Iris pigment epithelial cell (primary cell): ENCODE measurements at places on chromosomes 7 and 10.

DNA sequence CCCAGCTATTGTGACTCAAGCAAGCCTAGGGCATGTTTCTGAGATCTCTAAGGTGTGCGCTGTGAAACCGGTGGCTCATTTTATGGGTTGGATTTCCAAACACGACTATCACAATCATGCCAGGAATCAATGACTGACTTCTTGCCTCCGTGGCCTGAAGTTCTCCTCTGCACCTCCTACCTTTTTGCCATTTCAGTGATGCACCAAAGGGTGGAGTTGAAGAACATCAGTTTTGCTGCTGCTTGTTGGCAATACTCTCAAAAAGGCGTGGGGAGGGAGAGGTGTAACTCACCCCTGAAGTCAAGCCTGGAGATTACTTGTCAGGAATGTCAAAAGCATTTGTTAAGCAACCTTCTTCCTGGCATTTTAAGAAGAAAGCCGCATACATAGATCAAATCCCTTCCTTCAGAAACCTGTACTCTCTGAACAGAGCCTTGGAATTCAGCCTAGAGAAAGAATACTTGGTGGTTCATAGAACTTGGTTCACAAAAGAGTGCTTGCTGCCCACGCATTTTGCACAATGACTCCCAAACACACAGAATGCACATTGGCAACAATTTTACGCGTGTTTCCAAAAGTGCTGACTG lies 41.0 kb downstream of the KIAA1217 start:
- DNase-seq: peak; percentile 92

DNA sequence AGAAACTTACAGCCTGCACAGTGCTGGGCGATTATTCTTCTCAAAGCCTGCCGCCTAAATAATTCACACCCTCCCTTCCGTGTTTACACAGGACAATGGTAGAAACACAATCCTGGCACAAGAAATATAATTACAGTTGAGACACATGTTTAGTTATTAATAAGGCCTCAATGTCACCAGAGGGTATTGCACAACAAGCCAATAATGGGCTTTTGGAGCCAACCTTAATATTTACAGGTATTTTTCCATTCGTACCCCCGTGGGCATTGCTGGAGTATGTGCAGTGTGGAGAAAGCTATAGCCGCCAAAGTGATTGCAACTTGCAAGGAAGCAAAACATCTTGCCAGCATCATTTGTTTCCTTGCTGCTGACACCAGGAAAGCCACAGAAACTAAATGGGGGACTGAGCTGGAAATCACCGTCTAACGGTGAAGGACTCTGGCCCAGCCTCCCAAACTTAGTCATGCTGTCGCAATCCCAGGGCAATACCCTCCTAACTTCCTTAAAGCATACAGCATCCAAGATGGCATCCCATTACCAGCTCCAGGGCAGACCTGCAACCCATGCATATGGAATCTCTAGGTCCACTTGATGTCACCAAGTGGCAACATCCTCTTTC lies 8.6 kb downstream of the CALN1 start:
- no peak for DNase-seq

DNA sequence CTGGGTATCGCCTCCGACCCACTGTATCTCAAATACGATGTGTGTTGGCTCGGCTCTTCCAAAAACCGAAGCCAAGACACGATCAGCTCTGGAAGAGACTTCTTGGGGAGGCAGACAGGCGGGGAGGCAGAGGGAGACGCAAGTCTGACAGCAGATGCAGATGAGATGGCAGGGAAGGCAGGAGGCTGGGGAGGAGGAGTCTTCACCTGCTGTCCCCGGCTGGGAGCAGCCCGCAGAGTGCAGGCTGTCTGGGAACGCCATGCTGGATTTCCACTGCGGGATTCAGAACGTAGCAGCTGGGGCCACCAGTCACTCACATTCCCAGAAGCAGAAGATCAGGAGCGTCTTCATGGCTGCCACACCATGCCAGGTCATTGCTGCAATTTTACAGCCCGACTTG lies 29.4 kb downstream of the CTBP2 start:
- no peak for DNase-seq

- DNase-seq: no peak
Observed at GRCh38 chr10:125859128-125859817, 21.8 kb downstream of the DHX32 start.

GRCh38 chr10:10053051-10053450 lies 964.6 kb upstream of the CELF2 start:
- DNase-seq: no peak

DNA sequence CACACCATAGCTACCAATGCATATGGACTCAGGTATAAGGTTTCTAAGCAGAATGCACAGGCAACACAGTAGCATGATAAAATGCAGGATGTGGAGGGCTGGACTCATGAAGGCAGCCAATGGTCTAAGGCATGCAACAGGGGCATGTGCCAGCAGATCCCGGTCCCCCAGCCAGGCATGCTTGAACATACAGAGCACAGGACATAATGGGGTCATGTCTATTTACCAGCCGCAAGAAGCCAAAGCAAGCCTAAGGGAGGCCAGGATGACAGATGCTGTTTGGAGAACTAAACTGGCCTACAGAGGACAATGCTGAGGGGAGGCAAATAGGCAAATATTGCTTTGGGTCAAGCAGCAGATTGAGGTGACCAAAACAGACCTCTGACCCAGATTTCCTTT lies 60.0 kb upstream of the PDLIM1 start:
- DNase-seq: no peak

- DNase-seq: no peak
Observed at GRCh38 chr10:15316145-15316544, 54.9 kb downstream of the FAM171A1 start.

DNA sequence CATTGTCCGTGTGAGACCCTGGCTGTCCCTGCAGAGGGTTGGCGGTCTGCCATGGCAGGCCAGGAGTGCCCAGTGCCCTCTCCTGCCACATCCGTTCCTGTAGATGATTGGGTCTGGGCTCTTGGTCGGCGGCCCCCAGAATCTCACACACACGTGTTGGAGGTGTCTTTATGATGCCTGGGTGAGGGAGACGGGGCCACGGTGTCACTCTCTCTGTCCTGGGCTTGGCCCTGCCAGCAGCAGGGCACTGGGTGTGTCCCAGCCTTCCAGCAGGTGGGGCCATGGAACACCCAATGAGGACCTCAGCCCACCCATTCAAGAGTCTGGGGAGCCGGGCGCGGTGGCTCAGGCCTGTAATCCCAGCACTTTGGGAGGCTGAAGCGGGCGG lies 30.2 kb downstream of the UNC5B start:
- DNase-seq: no peak

GRCh38 chr10:133022776-133023100 lies 65.0 kb upstream of the ADGRA1 start:
- no peak for DNase-seq

DNA sequence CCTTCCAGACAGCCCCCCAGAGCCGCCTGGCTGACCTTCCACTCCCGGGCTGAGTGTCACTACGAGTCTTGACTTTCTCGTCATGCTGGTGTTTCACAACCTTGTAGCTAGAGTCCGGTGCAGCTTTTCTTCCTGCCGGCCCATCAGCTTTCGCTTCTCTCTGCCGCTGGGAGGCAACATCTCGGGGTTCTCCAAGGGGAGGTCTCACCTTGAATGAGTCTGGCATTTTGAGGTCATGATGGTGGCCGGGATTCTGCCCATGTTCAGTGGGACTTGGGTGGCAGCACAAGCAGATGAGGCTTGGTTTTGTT lies 285.2 kb downstream of the CAMK1D start:
- DNase-seq: no peak

- DNase-seq: peak; percentile 56
Observed at GRCh38 chr10:59830601-59831259, 75.6 kb downstream of the CCDC6 start.

- no peak for DNase-seq
Observed at GRCh38 chr7:47313564-47313963, 268.3 kb downstream of the TNS3 start.

DNA sequence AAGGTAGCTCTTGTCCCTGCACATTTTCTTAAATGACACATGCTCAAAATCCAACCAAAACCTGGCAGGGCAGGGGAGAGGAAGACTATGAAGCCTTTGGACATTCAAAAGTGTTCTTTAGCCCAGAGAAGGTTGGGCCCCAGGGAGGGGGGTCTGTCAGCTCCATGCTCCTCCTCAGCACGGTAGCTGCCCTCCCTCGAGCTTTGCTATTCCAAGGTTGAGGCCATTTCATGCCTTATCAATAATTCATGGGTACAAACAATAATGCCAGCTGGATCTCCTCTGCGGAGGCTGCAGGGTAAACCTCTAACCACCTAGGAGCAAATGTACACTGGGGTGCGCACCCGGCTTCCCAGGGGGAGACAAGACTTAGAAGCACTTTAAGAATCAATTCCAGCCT lies 61.5 kb downstream of the SLIT1 start:
- DNase-seq: no peak

GRCh38 chr10:128140425-128140824 lies 14.2 kb upstream of the MKI67 start:
- DNase-seq: no peak
